ENCODE measurements at places on chromosomes 5 and 9. TPM values are rescaled to one million over a fixed set of nuclear protein-coding genes. Genes with fewer than 3 reads are reported as not detected.

GRCh38 chr5:10699281-10699874 is 61.7 kb downstream of the DAP start:
- no peak overlapping the region for H3K4me3 ChIP-seq
- no peak overlapping the region for H3K27ac ChIP-seq
- DNase-seq = no peak
- no peaks in the 10 kb centered on the region for H3K36me3 ChIP-seq
- H3K27me3 ChIP-seq = no peaks in the 10 kb centered on the region

DNA sequence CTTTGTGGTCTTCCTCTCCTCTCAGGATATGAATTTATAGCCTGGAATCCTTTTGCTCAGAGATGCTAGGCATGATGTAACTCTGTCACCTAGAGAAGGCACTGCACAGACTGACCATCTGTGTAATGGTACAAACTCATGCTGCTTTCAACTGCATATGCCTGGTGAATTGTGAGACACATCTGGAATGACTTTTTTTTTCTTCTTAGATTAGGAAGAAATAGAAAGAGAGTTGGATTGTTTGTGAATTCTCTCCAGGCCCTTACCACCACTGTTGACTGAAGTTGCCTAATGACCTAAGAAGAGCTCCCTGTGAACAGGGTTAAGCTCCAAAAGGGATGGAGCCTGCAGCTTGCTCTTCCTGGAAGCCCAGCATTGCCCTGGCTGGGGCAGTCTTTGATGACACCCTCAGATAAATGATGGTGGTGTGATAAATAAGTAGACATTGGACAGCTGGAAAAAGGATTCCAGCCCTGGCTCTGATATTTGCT is 47.8 kb upstream of the TRIM32 start:
- no peak overlapping the region for H3K27ac ChIP-seq
- H3K27me3 ChIP-seq = no peaks in the 10 kb centered on the region
- H3K36me3 ChIP-seq = no peaks in the 10 kb centered on the region
- DNase-seq = no peak

DNA sequence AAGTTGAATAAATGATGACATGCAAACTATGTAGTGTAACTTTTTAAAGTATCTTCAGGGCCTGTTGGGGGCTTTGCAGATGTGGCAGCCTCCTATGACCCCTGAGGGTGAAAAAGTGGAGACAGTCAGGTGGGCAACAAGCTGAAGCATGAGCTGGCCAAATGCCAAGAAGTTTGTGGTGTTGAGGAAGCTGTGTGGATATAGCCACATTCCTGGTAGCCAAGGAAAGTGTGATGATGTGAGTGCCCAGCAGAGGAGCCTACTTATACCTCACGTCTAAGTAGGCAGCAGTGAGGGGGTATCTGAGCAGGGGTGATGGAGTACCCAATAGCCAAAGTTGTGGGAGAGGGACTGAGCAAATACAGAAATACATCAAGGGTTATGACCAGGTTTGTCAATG is 621.2 kb upstream of the CDH6 start:
- H3K36me3 ChIP-seq = no peaks in the 10 kb centered on the region
- H3K4me1 ChIP-seq = no peaks in the 10 kb centered on the region
- no peak overlapping the region for H3K27ac ChIP-seq

Gene HAND1
- not detected for total RNA-seq

Gene NUTM2F
- total RNA-seq = not detected

GRCh38 chr9:86185872-86186271 is 73.6 kb downstream of the C9orf153 start:
- no peaks in the 10 kb centered on the region for H3K36me3 ChIP-seq
- H3K27me3 ChIP-seq = no peaks in the 10 kb centered on the region
- no peak overlapping the region for H3K27ac ChIP-seq
- H3K4me3 ChIP-seq = no peak overlapping the region
- DNase-seq = no peak

All from aorta (tissue), 5 donors.